ENCODE measurements at places on chromosomes 13 and 19. TPM values are rescaled to one million over a fixed set of nuclear protein-coding genes. Genes with fewer than 3 reads are reported as not detected.

The GPR4 gene
- total RNA-seq: 0.14 TPM

The OR4F17 gene
- not detected for total RNA-seq

The SLC7A10 gene
- total RNA-seq: 6.3 TPM

The FAM216B gene
- not detected for total RNA-seq

The CGB2 gene
- total RNA-seq: not detected

The NCAN gene
- 8.0 TPM for total RNA-seq

The GYS1 gene
- 28.9 TPM for total RNA-seq

DNA sequence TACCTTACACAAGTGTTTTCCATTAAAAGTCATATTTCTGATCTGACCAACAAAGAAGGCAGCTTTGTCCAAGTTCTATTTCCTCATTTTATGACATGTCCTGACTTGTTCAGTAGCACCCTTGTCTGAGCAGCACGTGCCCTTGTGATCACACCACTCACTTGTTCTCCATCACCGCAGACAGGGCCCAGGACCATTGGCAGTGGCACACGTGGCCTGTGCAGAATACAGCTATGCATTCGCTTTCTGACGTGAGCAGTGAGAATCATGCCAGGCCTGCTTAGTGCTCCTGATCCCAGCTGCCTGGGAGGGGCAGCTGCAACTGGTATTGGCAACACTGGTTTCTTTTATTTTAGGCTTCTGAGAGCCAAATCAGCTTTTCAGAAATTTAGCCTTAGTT is 134.2 kb downstream of the FRY start:
- no peak overlapping the region for H3K27ac ChIP-seq
- no peak for DNase-seq
- H3K27me3 ChIP-seq: no peaks in the 10 kb centered on the region
- no peaks in the 10 kb centered on the region for H3K36me3 ChIP-seq
- H3K4me1 ChIP-seq: no peaks in the 10 kb centered on the region

GRCh38 chr13:51923983-51924539 is 62.3 kb downstream of the CCDC70 start:
- no peaks in the 10 kb centered on the region for H3K27me3 ChIP-seq
- H3K4me3 ChIP-seq: no peak overlapping the region
- H3K4me1 ChIP-seq: no peaks in the 10 kb centered on the region
- DNase-seq: peak; percentile 75
- H3K36me3 ChIP-seq: no peaks in the 10 kb centered on the region

GRCh38 chr13:108609353-108609752 is 20.1 kb upstream of the MYO16 start:
- H3K27ac ChIP-seq: no peak overlapping the region
- no peaks in the 10 kb centered on the region for H3K27me3 ChIP-seq
- no peak overlapping the region for H3K4me3 ChIP-seq
- DNase-seq: peak; percentile 69
- no peaks in the 10 kb centered on the region for H3K4me1 ChIP-seq

DNA sequence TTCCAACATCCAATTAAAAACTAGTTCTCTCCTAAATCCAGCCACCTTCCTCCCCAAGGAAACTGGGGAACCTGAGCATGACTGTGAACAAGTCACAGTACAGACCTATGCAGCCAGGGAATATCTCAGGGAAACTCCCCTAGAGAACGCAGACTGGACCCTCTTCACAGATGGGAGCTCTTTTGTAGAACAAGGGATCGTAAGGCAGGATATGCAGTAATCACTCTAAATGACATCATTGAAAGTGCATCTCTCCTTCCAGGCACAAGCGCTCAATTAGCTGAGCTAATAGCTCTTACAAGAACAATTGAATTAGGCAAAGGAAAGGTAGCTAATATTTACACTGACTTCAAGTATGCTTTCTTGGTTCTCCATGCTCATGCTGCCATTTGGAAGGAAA is 1331.7 kb downstream of the UQCRFS1 start:
- H3K27ac ChIP-seq: no peak overlapping the region
- DNase-seq: no peak
- H3K4me1 ChIP-seq: no peaks in the 10 kb centered on the region
- H3K27me3 ChIP-seq: no peaks in the 10 kb centered on the region
- peaks cover 5% of the 10 kb centered on the region for H3K36me3 ChIP-seq

GRCh38 chr13:108929532-108930206 is 300.3 kb downstream of the MYO16 start:
- no peaks in the 10 kb centered on the region for H3K27me3 ChIP-seq
- H3K27ac ChIP-seq: no peak overlapping the region
- no peaks in the 10 kb centered on the region for H3K36me3 ChIP-seq
- H3K4me3 ChIP-seq: no peak overlapping the region
- no peaks in the 10 kb centered on the region for H3K4me1 ChIP-seq

- H3K27me3 ChIP-seq: 0 out of 2 replicates have a peak, but pooled peaks cover 5% of the 10 kb centered on the region
- H3K27ac ChIP-seq: no peak overlapping the region
- H3K4me1 ChIP-seq: no peaks in the 10 kb centered on the region
- H3K4me3 ChIP-seq: no peak overlapping the region
- DNase-seq: peak; percentile 89
- H3K36me3 ChIP-seq: no peaks in the 10 kb centered on the region
Measured at GRCh38 chr19:46049597-46049996, 8.8 kb upstream of the IGFL4 start.

- peak within 1 kb of the TSS; percentile 87 for H3K4me3 ChIP-seq
- peak within 1 kb of the TSS; percentile 93 for H3K27ac ChIP-seq
Measured at GRCh38 chr19:20039203-20039723, at the start of gene ZNF682. Gene ZNF682 (minus strand): TSS chr19:20039505. CDS start chr19:20039345, 160 bp downstream.

GRCh38 chr13:66200555-66200954 is 1029.6 kb downstream of the PCDH9 start:
- no peak overlapping the region for H3K27ac ChIP-seq
- H3K4me3 ChIP-seq: no peak overlapping the region
- no peak for DNase-seq
- H3K27me3 ChIP-seq: no peaks in the 10 kb centered on the region

- peaks cover 19% of the 10 kb centered on the region for H3K4me1 ChIP-seq
- H3K36me3 ChIP-seq: peaks cover 14% of the 10 kb centered on the region
- no peaks in the 10 kb centered on the region for H3K27me3 ChIP-seq
- H3K27ac ChIP-seq: no peak overlapping the region
Measured at GRCh38 chr13:46949211-46949610, 52.4 kb upstream of the HTR2A start.

- peak; percentile 85 for DNase-seq
- 0 out of 2 replicates have a peak overlapping the region, but pooled peaks have one; percentile 42 for H3K27ac ChIP-seq
- H3K36me3 ChIP-seq: no peaks in the 10 kb centered on the region
- no peak overlapping the region for H3K4me3 ChIP-seq
- no peaks in the 10 kb centered on the region for H3K4me1 ChIP-seq
Measured at GRCh38 chr19:32976223-32976805, 4.3 kb downstream of the FAAP24 start.

- no peak overlapping the region for H3K4me3 ChIP-seq
- H3K27ac ChIP-seq: no peak overlapping the region
- H3K27me3 ChIP-seq: no peaks in the 10 kb centered on the region
Measured at GRCh38 chr19:13260883-13261653, 110.9 kb downstream of the IER2 start.

DNA sequence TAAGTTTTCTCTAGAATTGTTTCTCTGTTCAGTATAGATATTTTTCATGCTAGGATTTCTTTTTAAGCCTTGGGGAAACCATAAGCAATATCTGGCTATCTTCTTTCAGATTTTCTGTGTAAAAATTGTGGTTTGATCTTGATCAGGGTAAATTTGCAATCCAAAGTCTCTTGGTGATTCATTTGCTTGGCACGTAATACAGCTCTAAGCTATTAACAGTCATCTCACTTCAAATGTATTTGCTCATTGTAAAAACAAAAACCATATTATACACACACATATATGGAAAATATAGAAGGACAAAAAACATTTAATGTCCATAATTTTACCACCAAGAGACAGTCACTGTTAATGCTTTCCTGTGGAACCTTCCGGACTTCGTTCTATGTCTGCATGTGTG is 191.0 kb downstream of the SHISA2 start:
- no peaks in the 10 kb centered on the region for H3K36me3 ChIP-seq
- no peak overlapping the region for H3K4me3 ChIP-seq
- H3K27me3 ChIP-seq: no peaks in the 10 kb centered on the region
- DNase-seq: no peak
- no peak overlapping the region for H3K27ac ChIP-seq

- H3K27ac ChIP-seq: no peak overlapping the region
- no peaks in the 10 kb centered on the region for H3K36me3 ChIP-seq
- no peaks in the 10 kb centered on the region for H3K4me1 ChIP-seq
- DNase-seq: no peak
- H3K27me3 ChIP-seq: no peaks in the 10 kb centered on the region
Measured at GRCh38 chr19:30425885-30426838, 54.0 kb downstream of the ZNF536 start.

- no peaks in the 10 kb centered on the region for H3K36me3 ChIP-seq
- H3K4me3 ChIP-seq: no peak overlapping the region
- peaks cover 10% of the 10 kb centered on the region for H3K4me1 ChIP-seq
- H3K27ac ChIP-seq: no peak overlapping the region
- no peak for DNase-seq
Measured at GRCh38 chr19:29667901-29668341, 2.7 kb downstream of the PLEKHF1 start.

DNA sequence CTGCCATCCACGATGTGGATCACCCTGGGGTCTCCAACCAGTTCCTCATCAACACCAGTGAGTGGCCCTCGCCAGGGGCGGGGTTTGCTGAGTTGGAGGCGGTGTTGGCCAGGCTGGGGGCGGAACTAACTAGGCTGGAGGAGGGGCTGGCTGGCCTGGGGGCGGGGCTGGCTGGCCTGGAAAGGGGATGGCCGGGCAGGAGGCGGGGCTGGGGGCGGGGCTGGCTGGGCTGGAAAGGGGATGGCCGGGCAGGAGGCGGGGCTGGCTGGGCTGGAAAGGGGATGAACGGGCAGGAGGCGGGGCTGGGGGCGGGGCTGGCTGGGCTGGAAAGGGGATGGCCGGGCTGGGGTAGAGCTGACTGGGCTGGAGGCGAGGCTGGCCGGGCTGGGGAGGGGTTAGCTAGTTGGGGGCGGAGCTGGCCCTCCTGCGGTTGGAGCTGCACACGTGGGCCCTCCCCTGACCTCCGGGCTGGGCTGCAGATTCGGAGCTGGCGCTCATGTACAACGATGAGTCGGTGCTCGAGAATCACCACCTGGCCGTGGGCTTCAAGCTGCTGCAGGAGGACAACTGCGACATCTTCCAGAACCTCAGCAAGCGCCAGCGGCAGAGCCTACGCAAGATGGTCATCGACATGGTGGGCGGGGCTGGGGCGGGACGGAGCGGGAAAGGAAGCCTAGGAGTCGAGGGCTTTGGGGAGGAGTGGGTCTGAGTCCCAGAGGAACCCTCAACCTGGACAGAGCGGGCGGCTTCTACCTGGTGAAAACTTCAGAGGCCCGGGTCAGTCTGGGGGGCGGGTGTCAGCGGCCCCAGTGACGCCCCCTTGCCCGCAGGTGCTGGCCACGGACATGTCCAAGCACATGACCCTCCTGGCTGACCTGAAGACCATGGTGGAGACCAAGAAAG is 41.0 kb downstream of the PDE4A start:
- peak overlapping the region; percentile 85 for H3K4me3 ChIP-seq
- H3K27me3 ChIP-seq: 0 out of 2 replicates have a peak, but pooled peaks cover 4% of the 10 kb centered on the region
- DNase-seq: peak; percentile 97
- H3K36me3 ChIP-seq: no peaks in the 10 kb centered on the region

- H3K4me1 ChIP-seq: no peaks in the 10 kb centered on the region
- DNase-seq: peak; percentile 90
- no peaks in the 10 kb centered on the region for H3K27me3 ChIP-seq
- no peaks in the 10 kb centered on the region for H3K36me3 ChIP-seq
- peak within 1 kb of the TSS; percentile 66 for H3K4me3 ChIP-seq
Measured at GRCh38 chr19:52453324-52454094, at the start of gene ZNF578. Gene ZNF578 (plus strand): TSS chr19:52453553. CDS start chr19:52501846, 48,293 bp downstream.

DNA sequence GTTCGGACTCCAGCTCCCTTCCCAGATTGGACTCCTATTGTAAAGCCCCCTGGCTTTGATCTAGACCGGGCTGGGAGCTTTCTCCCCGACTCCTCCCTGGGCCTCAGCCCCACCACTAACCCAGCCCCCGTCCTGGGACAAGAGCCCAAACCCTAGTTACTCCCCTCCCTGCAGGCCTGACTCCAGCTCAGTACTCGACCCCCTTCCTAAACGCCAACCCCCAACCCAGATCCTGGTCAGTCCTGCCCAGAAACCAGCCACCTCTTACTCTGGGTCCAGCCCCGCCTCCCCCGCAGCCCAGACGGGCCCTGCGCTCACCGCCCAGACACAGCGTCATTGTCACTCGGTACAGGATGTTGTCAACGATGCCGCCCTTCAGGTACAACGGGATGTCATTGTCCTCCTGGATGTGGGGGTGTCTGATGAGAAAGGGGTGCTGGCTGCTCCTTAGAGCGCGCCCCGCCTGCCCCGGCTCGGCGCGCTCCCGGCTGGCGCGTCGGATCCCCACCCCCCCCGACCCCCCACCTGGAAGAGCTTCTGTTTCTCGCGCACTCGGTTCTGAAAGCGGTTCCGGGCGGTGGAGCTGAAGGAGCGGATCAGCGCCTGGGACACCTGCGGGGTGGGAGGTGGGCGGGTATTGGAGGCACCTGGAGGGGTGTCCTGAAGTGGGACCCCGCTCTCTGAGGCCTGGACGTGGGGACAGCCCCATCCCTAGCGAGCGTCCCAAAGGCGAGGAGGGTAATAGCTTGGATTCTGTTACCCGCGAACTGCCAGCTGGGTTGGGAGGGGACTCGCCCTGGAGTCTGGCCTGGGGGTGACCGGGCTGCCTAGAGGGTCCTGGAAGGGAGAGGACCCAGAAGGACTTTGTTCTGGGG is 866 bp downstream of the COX7A1 start:
- H3K36me3 ChIP-seq: peaks cover 7% of the 10 kb centered on the region
- peaks cover 21% of the 10 kb centered on the region for H3K4me1 ChIP-seq
- no peak overlapping the region for H3K27ac ChIP-seq
- H3K4me3 ChIP-seq: peak overlapping the region; percentile 77

DNA sequence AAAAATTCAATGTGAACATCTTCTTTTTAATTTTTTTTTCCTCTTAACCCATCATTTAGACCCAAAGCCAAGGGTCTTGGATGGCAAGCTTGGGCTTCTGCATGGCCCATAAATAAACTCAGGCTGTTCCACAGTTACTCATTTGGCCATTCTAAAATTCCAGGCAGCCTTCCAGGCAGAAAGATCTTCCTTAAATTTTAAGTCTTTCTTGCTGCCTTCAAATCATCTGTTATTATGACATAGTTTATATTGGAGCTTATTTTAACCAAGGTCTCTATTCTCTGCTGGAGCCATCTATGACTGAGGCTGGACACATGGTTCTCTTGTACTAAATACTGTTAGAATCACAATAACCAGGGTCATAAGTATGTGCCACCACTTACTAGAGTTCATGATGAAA is 317.3 kb upstream of the MAB21L1 start:
- DNase-seq: no peak
- no peak overlapping the region for H3K4me3 ChIP-seq
- no peak overlapping the region for H3K27ac ChIP-seq
- H3K36me3 ChIP-seq: no peaks in the 10 kb centered on the region

Measured in GM23338 (cell line).